ENCODE measurements at places on chromosomes 7 and 10.

GRCh38 chr7:154843670-154844237 lies 159.2 kb downstream of the PAXIP1 start:
- no peak for DNase-seq

GRCh38 chr10:118139321-118139720 lies 92.6 kb upstream of the RAB11FIP2 start:
- no peak for DNase-seq

DNA sequence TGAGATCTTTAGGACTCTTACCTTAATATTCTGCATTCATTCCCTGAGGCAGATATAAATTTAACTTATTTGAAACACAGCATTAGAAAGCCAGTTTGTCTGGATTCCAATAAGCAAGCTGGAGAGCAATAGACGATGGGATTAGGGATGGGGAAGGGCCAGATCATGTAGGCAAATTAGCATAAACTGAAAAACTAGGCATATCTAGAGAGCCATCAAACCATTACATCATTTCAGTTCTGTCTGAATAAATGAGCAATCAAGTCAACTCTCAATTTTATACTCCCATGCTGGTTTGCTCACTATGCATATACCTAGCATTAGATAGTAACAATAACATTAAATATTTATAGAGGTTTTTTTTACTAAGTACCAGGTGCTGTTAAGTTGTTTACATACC lies 583.6 kb upstream of the LRRN3 start:
- DNase-seq, result no peak

DNA sequence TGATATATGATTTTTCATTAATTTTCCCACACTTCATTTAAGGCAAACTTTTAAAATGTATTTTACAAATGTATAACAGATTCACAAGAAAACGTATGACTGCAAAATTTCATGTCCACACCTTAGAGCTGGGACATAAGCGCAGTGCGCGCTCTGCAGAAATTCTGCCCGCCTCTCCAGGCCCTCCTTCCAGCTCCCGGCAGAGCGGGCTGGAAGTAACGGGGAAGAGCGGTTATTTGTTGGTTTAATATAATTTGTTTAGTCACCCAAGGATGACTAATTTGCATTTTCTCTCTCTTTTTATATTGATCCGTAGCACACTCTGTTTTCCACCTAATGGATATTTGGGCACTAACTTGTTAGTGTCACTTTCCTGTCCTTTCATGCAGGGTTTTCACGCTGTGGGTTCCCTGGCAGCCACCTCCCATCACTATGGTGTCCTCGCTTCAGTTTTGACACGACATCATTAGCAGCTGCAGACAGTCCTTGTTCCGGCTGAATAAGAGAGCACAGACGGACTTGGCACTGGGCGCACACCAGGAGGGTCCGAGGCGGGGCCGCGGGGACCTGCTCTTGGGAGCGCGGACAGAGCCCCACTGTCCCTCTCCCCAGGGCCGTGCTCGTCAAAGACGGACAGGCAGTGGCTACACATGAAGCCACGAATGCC lies 129.2 kb upstream of the SEC61G start:
- DNase-seq, result no peak

GRCh38 chr10:24307696-24308485 lies 99.0 kb downstream of the KIAA1217 start:
- no peak for DNase-seq

GRCh38 chr7:78165454-78165853 lies 366.9 kb downstream of the PHTF2 start:
- no peak for DNase-seq

DNA sequence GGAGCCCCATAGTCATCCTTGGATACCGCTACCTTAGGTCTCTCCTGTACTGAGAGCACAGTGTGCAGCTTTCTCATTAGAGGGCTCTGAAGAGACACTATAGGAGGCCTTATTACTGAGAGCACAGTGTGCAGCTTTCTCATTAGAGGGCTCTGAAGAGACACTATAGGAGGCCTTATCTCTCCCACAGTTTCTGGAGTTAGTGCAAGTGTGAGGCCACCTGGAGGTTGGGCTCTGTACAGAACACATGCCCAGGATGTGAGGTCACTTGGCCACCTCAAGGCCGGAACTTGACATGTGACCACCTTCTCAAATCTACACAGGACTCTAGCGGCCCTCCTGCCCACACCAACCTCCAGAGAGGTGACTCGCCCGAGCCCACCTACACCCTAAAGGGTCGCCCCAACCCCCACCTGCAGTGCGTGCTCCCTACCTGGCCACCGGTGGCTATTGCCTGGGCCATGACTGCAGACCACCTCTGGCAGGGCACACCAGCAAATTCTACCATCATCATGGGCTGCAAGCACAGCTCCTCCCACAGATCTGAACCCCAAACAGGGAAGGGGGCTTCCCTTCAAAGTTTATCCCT lies 24.6 kb downstream of the FRMPD2 start:
- DNase-seq, result no peak

GRCh38 chr7:43583424-43584194 lies 701 bp downstream of the STK17A start:
- DNase-seq, result peak; percentile 82

DNA sequence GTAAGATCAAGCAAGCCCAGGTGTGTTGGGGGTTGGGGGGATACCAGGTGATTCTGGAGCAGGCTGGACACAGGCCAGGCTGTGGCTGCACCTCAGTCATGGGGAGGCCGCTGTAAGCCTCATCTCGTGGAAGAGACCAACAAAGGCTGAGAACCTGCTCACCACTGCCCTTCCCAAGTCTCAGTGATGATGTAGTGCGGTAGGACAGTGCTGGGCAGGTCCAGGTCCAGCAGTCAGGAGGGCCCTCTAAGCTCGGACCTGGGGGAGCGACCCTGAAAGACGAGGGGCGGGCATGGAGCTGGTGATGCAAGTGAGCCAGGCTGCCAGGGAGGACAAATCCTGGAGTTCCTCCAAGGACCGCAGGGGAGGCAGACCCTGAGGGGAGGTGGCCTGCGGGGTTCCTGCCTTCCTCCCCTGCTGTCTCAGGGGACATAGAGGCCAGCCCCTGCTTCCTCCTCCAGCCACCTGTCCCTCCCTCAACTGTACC lies 3.3 kb upstream of the PWWP2B start:
- DNase-seq, result no peak

DNA sequence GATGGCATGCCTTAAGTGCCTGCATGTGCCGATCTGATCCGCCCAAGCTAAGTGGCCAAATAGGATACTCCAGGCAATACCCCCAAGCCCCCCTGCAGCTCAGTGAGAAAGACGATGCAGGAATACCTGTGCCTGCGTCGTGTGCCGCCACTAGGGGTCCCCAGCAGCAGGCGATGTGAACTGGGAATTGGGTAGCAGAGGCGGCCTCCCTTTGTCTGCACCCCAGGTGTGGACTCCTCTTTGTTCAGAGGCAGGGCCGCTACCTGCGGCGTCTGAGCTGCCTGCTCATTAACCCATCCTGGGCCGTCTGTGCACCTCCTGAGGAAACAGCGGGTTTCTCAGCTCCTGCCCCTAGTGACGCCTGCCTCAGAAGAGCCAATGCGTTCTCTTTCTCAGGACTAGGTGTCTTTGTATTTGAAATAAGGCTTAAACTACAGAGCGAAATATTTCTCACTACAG lies 4.8 kb upstream of the CHN2 start:
- DNase-seq, result no peak

DNA sequence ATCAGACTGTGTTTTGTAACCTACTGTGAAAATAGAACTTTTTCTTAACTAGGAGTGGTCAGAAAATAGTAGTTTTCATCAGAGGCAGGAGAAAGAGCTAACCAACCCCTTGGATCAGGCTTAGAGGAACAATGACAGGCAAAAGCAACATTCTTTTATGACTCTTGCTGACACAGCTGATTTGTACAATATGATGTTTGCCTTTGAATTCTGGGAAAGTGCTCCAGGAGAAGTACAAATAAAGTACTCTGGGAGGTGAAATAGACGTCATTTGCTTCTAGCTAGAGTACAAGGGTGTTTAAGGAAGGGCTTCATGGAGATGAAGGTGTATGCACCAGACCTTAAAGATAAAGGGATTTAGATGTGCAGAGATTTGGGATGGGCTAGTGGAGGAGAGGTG lies 75.1 kb upstream of the KIAA1217 start:
- no peak for DNase-seq

GRCh38 chr7:135253851-135254771 lies 20.5 kb downstream of the STRA8 start:
- DNase-seq, result no peak

DNA sequence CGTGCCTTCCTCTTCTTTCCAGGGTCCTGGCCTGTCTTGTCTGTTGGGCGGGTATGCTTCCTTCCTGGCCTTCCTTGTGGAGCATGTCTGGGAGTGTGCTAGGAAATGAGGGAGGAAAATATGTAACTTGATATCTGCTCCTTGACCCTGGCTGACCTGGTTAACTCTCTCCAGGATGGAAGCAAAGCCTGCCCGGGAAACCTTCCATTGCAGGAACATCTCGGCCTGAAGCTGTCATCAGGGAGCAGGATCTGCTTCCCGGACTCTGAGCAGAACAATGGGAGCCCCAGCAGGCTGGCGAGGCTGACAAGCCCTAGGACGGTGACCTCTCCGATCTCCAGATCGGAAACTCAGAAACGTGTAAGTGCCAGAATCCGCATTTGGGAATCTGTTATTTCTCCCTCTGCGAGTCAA lies 340.3 kb downstream of the FRMD4A start:
- no peak for DNase-seq

DNA sequence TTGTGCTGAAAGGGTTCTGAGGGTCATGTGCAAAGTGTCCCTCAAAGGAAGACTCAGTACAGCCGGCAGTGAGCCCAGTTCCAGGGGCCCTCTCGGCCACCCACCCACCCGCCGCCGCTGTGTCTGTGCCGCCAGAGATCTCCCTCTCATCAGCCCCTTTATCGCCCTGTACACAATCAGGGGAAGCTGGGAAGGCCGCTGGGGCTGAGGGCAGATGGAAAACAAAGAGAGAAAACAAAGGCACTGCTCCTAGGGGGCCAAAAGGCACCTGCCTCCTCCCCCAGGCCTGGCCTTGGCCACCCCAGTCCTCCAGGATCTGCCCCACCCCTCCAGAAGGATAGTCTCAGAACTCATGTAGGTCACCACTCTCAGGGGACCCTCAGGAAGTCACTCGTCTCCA lies 67.0 kb downstream of the ZMIZ1 start:
- DNase-seq, result no peak

DNA sequence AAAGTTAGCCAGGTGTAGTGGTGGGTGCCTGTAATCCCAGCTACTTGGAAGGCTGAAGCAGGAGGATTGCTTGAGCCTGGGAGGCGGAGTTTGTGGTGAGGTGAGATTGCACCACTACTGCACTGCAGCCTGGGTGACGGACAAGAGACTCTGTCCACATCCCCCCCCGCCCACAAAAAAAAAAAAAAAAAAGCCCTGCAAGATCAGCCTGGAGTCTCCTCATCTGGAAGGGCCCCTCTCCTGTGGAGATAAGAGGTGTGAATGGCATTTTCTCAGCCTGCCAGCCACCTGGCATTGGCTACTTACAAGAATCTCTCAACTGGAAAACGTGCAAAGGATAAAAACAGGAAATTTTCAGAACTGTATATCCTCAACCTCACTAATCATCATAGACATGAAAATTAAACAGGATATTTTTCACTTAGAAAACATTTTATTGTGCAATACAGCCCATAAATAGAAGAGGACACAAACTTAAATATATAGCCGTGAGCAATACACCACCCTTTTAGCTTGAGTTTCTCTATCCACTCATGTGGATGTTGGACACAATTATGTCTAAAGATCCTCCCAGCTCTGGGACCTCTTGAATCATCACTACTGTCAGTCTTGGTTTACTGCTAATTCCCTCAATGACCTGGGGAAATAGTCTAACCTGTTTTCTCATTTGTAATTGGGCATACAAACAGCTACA lies 11.3 kb upstream of the TSPAN15 start:
- DNase-seq, result peak; percentile 24

DNA sequence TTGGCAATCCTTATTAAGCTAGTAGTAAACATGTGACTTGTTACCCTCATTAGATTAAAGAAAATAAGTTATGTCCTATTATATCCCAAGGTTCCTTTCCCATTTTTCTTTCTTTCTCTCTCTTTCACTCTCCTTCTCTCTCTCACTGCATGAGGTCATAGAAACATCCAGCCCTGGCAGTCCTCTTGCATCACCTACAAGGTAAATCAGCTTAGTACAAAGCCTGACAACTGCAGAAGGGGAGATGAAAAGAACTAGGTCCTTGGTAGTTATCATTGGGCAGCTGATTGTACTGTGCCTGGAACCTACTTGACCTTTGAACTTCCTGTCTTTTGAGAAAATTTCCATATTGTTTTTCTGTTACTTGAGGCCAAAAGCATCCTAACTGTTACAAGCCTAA lies 307.9 kb upstream of the SP8 start:
- DNase-seq, result no peak

- no peak for DNase-seq
Measured at GRCh38 chr7:106110238-106110560, 1.9 kb downstream of the SYPL1 start.

GRCh38 chr7:108204281-108204796 lies 74.2 kb upstream of the LAMB4 start:
- no peak for DNase-seq

DNA sequence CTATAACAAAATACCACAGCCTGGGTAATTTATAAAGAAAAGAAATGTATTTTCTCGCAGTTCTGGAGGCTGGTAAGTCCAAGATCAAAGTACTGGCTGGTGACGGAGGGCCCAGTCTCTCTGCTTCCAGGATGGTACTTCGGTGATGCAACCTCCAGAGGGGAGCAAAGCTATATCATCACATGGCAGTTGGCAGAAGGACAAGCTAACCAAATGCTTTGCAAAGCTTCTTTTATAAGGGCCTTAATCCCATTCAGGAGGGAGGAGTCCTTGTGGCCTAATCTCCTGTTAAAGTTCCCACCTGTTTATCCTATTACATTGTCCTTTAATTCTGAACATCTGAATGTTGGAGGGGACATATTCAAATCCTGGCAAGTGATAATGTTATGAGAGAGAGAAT lies 134.1 kb upstream of the SP4 start:
- DNase-seq, result no peak

DNA sequence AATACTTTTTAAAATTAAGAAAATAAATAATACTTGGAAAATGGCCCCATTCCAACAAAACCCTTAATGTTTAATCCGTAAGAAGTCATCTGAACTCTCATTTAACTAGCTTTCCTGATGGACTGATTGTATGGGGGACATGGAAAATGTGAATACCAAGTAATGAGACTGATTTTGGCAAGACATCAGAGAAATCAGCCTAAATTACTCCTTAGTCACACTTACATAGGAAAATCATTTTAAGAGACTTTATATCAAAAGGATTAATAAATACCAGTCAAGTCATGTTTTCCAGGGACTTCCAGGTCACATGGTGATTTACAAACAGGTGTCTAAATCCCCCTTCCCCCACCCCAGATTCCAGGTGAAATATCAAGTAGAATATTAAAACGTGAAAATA lies 58.2 kb downstream of the GRM8 start:
- no peak for DNase-seq

Measured in hematopoietic multipotent progenitor cell (in vitro differentiated cells).